ENCODE measurements at places on chromosomes 3 and 15. TPM values are rescaled to one million over a fixed set of nuclear protein-coding genes. Genes with fewer than 3 reads are reported as not detected.

Gene TNFAIP8L3
- total RNA-seq, result 0.18 TPM

Gene DPPA2
- total RNA-seq, result not detected

Gene CCDC39
- total RNA-seq, result not detected

Gene TUSC7
- total RNA-seq, result not detected

Gene CHRNA7
- 0.48 TPM for total RNA-seq

Measured in foreskin keratinocyte (primary cell).